ENCODE measurements at places on chromosomes 1 and 21.

- no peak for DNase-seq
Observed at GRCh38 chr1:48031676-48032075, 34.5 kb upstream of the TRABD2B start.

DNA sequence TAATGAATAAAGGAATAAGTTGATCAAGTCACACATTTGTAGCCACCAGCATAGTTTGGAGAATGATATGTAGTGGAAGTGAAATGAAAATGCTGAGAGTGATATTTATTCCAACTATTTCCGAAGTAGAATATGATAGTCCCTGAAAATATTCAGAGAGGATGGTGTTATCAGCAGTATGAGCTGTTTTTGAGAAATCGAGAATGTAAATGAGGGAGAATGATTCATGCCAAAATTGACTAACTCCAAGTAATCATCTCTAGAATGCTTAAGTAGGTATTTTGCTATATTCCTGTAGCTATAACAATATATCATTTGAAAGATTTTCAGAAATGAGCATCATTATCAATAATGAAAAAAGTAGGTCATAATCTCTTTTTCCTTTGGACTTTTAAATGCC is 178.9 kb downstream of the PDE4B start:
- DNase-seq, result no peak

DNA sequence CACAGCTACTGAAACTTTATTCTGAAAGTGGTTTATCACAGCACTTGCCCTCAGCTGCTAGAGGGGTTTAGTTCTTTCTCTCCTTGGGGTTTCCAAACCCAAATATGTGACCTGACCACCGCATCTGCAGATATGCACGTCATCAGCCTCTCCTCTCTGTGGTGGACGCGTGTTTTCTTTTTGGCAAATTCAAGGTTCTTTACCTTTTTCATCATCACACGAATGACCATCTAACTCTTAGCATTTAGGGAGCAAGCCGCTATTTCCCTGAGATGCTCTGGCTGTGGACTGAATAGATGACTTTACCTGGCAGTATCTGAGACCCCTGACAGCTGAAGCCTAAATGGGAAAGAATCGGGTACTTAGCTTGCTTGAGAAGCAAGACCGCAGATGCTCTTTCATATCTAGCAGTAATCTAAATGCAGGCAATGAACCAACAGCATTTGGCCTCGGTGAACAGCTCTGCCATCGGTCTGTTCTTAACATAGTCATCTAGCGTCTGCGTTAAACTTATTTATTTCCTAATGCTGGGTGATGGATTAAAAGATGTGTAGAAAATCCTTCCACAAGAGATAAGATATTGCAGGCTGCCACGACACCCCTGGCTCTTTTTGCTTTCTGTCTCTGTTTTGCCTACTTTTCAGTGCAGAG is 463.4 kb downstream of the CAMTA1 start:
- no peak for DNase-seq

- no peak for DNase-seq
Observed at GRCh38 chr1:38915352-38915948, 26.2 kb downstream of the RHBDL2 start.

GRCh38 chr1:227723474-227723873 is 11.6 kb downstream of the JMJD4 start:
- no peak for DNase-seq

- DNase-seq, result no peak
Observed at GRCh38 chr1:205971082-205971481, 27.8 kb upstream of the SLC26A9 start.

GRCh38 chr1:172442404-172442803 is 1.5 kb downstream of the PIGC start:
- no peak for DNase-seq

DNA sequence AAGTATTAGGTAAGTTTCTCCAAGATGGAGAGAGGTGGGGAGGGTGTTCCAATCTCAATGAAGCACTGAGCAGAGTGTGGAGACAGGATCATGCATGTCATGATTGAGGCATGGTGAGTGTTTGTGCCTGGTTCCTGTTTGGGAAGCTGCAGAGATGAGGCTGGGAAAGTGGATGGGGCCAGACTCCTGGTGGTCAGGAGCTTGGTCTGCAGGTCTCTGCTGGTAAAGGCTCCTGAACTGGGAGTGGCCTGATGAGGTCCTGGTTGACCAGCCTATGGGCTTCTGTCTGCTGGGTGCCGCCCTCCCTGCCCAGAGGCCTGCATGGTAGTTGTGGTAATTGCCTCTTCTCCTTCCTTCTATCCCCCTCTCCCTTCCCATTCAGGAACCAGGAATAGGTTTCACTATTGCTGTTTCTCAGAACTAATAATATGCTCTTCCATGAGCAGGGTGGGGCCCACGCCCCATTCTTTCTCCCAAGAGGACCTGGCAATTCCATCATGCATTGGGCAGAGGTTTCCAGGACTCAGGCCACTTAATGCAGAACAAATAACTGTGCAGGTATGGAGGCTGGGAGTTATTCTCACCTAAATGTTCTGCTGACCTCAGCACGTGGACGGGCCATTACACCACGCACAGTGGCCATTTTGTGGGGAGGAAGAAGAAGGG is 24.5 kb downstream of the PROK1 start:
- no peak for DNase-seq

DNA sequence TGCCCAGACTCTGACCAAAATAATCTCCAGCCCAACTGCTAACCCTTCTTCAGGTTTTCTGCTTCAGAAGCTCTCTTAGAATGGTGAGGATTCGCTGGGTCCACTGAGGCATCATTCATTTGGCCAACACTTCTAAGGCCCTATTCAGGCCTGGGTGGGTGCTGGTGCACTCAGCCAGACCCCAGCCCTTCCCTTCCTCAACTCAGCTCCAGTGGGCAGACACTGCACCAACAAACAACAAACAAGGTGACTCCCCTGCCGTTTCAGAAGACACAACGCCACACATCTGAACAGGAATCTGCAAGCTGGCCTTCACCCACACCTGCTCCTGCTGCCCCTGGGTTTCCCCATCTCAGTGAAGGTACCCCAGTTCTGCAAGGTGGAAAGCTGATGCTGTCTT is 6.0 kb downstream of the HEYL start:
- no peak for DNase-seq

GRCh38 chr1:116574581-116575291 is 3.9 kb upstream of the CD58 start:
- DNase-seq, result peak; percentile 21

DNA sequence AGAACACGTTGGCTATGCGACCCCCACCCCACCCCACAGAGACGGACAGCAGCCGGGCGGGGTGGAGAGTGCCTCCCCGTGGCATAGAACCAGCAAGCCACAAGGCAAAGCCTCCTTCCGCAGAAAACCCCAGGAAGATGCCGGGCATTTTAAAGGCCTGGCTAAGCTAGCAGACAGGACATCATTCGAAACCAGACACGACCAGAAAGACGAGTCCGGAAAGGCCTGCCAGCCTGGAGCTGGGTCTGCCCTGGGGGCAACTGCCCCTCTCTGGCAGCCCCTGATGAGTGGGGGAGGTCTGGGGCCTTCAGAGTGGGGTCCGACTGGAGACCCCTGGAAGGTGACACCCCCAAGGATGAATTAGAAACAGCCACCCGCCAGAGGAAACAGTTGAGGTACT is 8.5 kb downstream of the FTCD start:
- no peak for DNase-seq

GRCh38 chr1:3692598-3692997 is 40.3 kb downstream of the TP73 start:
- no peak for DNase-seq

DNA sequence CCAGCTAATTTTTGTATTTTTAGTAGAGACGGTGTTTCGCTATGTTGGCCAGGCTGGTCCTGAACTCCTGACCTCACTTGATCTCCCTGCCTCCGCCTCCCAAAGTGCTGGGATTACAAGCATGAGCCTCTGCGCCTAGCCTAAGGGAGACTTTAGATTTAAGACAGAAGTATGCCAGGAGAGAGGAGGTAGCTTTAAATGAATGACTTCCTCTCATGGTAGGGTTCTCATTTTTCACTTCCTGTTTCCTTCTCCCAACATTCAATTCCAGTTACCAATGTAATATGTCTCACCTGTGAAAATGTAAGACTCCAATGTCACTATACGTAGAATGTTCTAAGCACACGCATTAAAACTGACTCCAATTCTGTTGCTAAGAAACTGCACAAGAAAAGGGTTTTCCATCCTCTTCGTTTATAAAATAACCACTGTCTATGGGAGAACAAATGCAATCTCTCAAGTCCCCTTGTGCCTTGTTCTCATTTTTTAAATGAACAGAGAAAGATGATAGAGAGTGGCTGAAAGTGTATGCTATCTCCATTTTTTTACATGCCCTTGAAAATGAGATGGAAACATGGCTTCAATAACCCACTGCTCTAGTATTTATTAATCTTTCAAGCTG is 140.0 kb downstream of the SLC45A1 start:
- DNase-seq, result no peak

- no peak for DNase-seq
Observed at GRCh38 chr1:91804546-91805023, 81.4 kb downstream of the TGFBR3 start.

DNA sequence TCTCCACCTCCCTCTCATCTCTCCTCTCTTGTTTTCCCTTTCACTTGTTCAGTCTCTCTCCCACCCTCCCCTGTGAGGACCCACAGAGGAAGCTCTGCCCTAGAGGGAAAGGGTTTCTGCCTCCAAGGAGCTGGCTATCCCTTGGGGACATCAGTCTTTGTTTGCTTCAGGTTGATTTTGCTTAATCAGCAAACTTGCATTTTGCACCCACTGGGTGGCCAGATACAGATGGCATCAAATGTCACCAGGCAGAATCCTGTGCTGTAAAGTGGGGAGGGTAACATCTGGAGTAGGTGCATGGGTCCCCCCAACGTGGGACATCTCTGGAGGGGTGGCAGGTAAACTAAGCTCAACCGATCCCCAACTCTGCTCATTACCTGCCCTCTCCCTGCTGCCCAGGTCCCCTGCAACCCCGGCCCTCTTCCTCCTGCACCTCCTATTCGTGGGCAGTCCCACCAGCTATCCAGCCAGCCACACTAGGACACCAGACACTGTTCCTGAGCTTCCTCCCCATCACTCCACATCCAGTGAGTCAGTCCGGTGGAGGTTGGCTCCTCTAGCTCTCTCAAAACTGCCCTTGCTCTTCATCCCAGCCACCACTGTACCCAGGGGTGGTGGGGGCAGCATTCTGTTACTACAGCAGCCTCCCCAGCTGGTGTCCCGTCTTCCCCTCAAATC is 123.3 kb downstream of the KCNN3 start:
- no peak for DNase-seq

DNA sequence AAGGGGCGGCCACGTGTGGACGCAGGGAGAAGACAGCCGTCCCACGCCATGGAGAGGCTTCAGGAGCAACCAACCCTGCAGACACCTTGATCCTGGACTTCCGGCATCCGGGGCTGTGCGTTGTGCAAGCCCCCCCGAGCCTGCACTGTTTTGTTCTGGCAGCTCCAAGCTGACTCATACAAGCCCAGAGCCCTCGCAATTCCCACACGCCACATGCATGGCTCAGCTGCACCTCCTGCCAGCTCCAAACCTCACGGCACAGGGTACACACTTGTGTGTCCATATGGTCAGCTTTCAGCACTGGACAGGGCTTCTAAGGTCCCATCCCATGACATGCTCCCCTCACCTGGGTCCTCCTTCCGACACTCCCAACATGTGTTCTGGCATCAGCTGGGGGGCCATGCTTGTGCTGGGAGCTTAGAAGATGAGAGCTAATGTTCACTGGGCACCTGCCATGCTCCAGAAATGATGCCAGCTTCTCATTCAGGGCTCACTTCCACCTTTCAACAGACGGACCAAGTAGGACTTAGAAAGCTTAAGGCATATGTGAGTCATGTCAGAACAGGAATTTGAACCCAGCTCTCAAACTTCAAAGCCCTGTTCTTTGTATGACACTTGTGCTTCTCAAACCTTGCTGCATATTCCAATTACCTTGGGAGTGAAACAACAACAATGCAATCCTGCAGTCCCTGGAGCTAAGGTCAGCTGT is 137.3 kb downstream of the PGBD5 start:
- no peak for DNase-seq

Data from NCI-H187 (cell line).